Glomerular endothelial cell (primary cell): ENCODE measurements at places on chromosomes 13 and 19.
A peak's percentile ranks its signal among the peaks of the same experiment; 100 is the strongest.

DNA sequence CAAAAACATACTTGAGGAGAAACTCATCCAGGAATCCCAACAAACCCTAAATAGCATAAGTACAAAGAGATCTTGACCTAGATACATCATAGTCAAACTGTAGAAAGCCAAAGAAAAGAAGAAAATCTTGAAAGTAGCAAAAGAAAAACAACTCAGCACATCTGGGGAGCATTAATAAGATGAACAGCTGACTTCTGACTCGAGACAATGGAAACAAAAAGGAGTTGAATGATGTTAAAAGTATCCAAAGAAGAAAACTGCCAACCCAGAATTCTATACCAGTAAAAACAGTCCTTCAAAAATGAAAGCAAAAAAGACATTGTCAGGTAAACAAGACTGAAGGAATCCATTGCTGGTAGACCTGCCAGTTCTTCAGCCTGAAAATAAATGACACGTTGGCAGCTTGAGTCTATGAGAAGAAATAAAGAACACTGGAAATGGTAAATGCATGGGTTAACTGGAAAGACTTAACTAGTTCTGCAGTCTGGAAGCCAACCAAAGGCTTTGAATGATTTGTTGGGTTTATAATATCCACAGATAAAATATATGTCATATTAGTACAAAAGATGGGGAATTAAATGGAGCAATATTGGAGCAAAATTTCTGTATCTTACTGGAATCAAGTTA lies 46.8 kb downstream of the TSSK6 start:
- no peak for DNase-seq

GRCh38 chr19:35718345-35719041 lies 690 bp downstream of the KMT2B start:
- no peak for DNase-seq

DNA sequence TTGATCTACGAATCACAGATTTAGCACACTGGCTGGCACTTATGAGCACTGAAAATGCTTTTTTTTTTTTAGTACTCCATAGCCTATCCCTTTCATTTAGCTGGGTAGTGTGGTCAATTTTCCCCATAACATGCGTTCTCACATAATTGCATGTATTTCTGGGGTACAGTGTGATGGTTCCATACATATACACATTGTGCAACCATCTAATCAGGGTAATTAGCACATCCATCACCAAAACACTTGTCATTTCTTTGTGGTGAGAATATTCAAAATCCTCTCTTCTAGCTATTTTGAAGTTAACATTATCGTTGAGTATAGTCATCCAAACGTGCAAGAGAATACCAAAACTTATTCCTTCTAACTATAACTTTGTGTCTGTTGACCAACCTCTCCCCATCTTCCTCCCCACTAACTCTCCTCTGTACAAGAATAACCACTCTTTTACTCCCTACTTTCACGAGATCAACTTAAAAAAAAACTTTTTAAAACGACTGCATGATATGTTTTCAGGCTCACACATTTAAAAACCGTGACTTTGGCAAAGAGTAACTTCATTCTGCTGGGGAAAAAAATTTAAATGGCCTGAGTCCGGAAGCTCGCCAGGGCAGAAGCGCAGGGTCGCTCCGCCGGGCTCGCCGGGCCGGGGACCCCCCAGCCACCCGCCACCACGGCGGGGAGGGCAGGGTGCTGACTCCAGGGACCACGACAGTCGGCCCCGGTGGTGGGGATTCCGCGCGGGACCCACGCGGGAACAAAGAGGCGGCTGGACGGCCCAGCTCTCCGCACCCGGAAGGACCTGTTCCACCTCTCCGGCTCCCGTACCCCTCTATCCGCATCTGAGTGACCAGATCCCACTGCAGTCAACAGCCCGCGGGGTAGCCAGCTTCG lies 868 bp upstream of the UBAC2 start:
- DNase-seq, result no peak

DNA sequence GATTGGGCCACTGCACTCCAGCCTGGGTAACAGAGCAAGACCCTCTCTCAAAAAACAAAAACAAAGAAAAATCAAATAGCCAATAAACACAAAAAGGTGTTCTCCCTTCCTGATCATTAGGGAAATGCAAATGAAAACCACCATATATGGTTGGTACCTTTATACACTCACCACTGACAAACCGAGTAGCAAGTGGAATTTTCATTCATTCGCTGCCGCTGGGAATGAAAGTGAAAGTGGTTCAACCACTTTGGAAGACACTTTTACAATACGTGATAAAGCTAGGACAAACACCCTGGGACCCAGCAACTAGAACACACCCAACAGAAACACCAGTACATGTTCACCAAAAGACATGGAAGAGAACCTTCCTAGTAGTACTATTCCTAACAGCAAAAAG lies 21.0 kb downstream of the GRIK5 start:
- no peak for DNase-seq

DNA sequence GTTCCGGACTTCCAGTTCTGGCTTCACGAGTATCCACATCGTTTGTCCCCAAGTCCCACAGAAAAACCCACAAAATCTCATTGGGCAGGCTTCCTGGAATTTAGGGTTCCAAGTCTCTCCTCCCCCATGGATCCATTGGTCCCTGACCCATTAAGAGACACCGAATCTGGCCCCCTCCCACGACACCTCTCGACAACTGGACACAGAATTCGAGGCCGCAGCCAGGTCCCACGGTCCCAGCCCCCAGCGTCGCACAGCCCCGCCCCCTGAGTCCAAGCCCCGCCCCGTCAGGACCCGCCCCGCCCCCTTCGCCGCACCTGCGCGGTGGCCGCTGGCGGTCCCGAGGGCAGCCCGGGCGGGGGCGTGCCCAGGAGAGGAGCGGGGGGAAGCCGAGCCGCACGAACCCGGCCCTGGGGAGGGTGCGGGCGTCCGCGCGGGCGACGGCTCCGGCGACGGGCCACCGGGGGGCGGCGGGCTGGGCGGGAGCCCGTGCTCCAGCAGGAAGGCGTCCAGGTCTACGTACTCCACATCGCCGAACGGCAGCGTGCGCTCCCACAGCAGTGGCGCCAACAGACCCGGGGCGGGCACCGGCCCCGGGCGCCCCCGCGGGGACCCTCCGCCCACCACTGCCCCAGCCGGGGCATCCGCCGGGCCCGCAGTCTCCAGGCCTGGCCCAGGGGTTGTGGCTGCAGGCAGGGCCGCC lies 1.8 kb downstream of the DBP start:
- DNase-seq, result no peak

DNA sequence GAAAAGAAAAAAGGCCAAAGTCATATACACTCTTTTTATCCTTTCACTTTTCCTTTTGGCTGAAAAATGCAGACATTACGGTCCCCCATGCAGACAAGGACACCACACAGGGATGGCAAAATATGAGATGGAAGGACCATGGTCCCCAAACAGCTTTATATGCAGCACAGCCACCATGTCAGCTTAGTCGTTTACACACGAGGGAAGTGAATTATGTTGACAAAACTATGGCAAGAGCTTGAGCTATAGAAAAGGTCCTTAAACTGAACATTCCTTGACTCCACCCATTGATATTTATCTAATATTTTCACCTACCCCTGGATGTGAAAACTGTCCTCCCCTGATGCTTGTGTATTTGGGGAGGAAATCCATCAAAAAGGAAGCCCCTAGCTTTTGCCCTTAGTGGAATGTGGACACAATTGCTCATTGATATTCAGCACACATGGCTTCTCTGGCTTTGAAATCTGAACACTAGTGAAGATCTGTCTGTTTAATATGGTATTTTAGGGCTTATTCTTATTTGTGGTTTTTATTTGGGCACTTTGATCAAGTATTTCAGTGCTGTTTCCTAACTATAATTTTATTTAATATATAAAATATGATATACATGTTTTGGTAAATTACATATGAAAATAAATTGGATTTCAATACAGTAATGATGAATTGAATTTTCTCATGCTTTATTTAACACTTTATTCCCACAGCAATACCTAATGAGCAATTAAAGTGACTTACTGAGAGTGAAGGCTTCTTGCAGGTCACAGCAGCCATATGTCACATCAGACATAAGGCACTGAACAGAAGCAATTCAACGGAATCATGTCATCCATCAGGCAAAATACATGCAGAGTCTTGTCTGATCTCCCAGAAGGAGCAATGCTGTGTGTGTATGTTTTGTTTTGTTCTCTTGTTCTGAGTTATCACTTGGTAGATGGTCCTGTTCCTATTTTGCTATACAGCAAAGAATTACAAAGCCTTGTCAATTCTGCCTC lies 6.8 kb upstream of the GTF2F2 start:
- no peak for DNase-seq

- no peak for DNase-seq
These were observed 36.4 kb upstream of the NANOS3 start for GRCh38 chr19:13840305-13841085.

DNA sequence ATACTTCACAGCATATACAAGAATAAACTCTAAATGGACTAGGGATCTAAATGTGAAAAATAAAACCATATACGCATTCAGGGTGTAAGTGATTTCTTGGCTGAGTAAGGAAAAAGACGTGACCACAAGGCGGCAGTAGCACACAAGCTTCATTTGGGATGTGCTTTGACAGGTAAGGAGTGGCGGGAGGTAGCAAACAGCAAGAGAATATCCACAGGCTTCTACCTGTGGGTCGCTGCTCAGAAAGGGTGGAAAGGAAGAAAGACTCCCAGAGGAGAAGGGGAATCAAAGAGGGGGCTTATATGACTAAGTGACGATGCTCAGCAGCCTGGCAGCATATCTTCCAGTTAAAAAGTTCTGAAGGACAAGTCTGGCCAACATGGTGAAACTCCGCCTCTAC lies 2.5 kb upstream of the ZNF121 start:
- DNase-seq, result peak; percentile 48

GRCh38 chr13:51797664-51798488 lies 6.1 kb downstream of the DHRS12 start:
- no peak for DNase-seq

DNA sequence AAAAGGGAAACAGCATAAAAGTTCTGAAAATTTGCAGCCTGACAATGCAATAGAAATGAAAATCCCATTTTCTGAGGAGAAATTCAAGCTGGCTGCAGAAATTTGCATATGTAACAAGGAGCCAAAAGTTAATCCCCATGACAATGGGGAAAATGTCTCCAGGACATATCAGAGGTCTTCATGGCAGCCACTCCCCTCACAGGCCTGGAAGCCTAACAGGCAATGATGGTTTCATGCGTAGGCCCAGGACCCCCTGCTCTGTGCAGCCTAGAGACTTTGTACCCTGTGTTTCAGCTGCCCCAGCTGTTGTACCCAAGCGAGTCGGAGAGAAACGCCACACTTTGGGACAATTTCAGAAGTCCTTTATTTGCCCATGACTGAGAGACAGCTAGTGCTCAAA lies 701.3 kb upstream of the KLHL1 start:
- DNase-seq, result no peak

DNA sequence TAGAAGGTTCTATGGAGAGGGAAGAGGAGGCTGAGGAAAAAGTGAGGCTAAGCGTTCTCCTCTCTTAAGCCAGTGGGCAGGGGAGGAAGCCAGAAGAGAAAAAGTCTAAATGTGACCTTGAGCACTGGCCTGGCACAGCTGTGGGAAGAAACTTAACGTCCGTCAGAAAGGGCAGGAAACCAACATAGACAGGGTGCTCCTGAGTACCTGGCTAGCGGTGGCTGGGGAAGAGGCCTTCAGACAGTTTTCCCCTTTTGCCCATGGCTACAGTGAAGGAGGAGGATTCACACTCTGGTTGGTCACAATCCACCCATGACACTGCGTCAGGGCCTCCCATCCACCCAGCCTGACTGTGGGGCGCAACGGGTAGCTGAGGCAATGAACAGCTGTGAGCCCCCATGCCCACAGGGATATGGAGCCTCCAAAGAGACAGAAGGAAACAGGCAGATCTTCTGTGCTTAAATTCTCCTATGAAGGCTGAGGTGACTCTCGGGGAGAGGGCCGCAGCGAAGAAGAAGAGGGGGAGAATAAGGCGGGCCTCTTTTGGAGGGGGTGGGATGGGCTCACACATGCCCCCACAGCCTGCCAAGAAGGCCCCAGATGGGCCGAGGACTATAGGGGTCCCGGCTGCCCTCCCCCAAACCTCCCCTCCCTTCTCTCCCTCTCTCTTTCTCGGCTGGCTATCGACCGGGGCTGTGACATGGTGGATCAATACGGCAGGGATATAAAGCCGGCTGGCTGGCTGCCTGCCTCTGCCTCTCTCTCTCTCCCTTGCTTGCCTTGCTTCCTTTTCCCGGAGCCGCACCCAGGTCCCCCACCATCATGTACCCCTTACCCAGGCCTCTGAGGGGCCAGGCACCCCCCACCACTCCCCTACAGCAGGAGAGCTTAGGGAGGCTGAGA lies 19.8 kb upstream of the POU2F2 start:
- DNase-seq, result no peak

DNA sequence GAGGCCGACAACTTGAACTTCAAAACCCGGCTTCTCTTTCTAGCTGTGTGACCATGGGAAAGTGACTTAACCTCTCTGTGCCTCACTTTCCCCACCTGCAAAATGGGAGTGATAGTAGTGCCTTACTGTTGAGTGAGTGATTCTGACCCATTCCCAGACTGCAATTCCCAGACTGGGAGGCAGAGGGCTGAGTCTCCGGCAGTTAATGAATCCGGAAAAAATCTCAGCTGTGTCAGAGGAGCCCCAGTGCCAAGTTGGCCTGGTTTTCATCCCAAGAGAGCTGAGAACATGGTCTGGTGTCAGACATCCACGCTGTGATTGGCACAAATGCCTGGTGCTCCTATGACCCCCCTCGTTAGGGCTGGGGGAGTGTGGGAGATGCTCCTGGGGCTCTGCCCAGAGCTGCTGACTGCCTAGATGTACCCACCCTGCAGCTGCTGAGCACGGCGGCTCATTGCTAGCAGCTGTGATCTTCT lies 50.0 kb downstream of the PIN1 start:
- DNase-seq, result no peak

DNA sequence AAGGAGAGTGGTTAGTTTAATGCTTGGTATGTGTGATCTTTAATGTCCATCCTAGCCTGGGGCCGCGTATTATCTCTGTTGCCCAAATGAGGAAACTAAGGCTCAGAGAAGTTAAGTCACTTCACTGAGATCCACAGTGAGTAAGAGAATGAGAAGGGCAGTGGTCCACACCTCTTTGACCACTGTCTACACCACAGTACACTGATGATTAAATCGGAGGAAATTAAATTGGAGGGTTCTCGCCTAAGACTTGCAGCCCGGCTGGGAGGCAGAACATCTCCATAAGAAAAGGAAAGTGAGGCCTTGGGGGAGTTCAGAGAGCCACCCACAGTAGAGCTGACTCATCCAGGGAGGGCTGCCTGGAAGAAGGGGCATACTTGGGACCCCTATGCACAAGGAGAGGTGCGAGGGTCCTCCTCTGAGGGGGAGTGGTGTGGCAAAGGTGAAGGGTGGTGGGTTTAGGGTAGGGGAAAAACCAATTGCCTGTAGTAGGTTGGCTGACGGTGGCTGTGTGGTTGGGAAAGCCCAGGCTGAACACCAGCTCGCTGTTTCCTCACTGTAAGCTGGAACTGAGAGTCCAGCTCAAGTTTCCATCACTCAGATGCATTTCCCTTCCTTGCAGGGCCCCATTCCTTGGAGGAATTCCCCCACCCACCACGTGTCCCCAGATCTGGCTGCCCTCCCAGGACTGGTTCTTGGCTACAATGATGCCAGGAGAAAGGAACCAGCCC lies 15.0 kb upstream of the DHRS12 start:
- DNase-seq, result no peak

- DNase-seq, result no peak
These were observed 32.0 kb downstream of the HPN start for GRCh38 chr19:35073516-35073915.

- DNase-seq, result no peak
These were observed 33.9 kb downstream of the CCNE1 start for GRCh38 chr19:29845574-29846176.

GRCh38 chr13:73870036-73870741 lies 264.0 kb downstream of the KLF12 start:
- DNase-seq, result no peak
